ENCODE measurements at places on chromosomes 1 and 21.

DNA sequence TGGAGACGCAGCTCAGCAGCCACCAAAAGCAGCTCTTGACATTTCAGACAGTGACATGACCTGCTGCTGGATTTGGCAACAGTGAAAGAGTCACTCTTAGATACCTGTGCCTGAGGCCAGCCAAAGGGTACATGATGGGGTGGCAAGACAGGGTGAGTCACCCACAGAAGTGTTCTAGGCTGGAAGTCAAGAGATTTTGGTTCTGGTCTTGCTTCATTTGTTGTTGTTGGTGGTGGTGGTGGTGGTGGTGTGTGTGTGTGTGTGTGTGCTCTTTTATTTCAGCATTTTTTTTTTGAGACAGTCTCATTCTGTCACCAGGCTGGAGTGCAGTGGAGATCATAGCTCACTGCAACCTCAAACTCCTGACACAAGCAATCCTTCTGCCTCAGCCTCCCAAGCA is 25.8 kb downstream of the SHISAL2A start:
- DNase-seq, result no peak

DNA sequence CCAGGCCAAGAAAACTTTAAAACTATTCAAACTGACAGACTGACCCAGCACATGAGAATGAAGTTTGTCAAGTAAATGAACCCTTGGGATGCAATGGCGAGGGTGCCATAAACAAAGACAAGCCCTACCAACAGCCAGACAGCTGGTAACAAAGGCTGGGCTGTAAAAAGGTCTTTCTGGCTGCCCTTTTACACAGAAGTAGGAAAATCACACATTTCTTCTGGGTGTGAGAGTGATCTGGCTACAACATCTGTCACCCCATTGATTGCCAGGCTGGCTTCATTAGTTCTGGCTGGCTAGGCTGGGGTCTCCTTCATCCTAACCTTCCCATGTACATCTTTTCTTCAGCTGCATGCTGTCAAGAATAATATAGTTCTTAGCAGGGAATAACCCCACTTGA is 83.6 kb upstream of the FOXD3 start:
- no peak for DNase-seq

DNA sequence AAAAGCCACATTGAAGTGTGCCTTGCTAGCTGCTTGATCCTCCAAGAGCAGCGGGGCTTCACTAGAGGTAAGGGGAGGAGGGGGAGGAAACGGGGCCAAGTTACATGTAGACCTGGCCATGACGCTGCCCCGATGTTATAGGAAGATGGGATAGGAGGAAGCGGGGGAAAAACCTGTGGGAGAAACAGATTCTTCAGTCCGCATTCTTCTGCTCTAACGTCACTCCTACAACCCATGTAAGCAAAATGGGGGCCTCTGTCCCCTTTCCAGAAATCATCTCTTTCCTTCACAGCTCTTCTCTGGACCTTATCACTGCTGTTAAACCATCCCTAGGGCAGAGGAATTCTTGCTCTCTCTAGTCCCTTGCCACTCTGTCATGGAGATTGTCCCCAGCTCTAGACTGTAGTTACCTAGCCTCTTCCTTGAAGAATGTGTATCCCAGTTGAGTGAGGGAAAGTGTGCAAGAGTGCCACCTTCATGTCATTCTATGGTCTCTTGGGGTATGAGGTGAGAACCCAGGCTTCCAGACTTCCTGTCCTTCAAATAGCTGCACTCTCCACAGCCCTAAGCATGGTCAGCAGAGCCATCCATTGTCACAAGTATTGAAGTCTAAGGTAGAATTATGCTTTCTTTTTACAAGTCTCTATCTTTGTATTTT is 11.4 kb downstream of the PLEKHO1 start:
- no peak for DNase-seq

DNA sequence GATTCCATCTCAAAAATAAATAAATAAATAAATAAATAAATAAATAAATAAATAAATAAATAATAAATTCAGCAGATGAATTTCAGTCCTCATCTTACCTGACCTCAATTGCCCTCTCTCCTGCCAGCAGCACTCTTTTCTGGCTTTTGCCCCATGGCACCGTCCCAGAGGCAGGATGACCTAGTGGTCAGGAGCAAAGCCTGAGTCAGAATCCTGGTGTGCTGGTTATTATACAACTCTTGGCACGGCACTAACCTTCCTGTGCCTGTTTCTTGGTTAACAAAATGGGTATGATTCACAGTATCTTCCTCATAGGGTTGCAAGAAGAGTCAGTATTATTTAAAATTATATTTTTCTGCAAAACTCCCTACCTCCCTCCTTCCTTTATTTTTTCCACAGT is 43.0 kb downstream of the NKAIN1 start:
- DNase-seq, result no peak

- DNase-seq, result no peak
Observed at GRCh38 chr1:51567653-51568052, 48.6 kb upstream of the EPS15 start.

DNA sequence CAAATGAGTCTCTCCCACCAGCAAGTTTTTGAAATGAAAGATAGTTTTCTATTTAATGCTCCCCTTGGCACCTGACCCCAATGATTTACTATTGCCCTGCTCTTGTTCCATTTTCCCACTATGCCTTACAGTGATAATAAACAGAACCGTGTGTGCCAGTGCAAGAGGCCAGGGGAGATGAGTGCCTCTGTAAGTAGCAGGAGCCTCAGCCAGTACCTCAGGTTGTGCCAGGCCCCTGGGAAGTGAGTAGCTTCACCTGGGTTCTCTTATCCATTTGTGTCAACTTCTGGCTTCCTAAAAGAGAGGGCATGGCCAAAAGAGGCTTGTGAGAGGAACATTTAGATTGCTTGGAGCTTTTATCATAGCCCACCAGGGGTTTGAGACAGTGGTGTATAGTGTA is 3.4 kb upstream of the ROR1 start:
- DNase-seq, result no peak

- DNase-seq, result no peak
Observed at GRCh38 chr1:227790034-227790400, 25.5 kb upstream of the PRSS38 start.

DNA sequence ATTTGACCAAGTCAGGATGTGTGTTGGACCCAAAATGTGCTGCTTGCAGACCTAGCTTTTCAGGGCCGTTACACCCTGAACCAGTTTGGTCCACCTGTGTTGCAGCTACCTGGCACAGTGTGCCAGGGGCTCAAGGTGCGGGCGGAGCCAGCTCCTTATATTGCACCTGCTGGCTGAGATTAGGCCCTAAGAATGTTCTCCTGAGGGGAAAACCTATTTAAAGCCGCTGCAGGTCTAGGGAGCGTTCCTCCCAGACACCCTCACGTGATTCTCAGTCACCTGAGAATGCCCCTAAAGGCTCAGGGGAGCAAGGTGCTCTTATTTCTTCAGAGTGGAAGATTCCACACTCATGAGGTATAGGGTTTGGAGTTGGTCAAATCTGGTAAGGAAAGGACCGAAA is 12.0 kb downstream of the GSTM3 start:
- DNase-seq, result no peak

DNA sequence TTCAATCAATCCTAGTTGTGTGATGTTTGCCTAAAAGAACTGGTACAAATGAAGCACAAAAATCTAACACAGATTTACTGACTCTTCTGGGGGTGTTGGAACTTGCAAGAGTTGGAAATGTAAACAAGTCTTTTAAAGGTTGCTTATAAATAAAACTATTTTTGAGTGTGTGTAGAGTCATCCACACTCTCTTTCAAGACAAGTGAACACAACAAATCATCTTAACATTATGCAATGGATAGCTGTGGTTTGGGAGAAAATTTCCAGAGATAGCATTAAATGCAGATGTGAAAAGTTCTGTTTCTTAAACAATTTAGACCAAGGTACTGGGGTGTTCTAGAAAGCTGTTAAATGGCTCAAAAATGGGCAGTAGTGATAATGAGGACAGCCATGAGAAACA is 28.7 kb downstream of the C1orf87 start:
- no peak for DNase-seq

GRCh38 chr1:218658899-218659298 is 313.8 kb downstream of the TGFB2 start:
- no peak for DNase-seq

GRCh38 chr1:96292141-96292540 is 429.4 kb upstream of the PTBP2 start:
- DNase-seq, result no peak

GRCh38 chr1:57064379-57065140 is 98.7 kb upstream of the C8B start:
- DNase-seq, result no peak

DNA sequence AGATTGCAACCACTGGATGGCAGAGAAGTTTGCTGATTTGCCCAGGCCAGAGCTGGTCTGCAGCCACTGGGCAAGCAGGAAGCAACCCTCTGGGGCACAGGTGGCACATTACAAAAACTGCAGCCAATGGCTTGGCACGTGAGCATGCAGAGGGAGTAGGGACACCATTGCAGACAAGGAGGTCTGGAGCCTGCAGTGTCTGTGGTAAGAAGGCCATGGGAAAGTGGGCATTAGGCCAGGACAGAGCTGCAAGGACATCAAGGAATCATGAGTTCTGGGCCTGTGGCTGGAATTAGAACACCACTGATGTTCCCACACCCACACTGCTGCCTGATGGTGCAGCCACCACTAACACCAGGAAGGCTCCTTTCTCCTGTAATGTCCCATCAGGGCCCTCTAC is 113.0 kb downstream of the TSEN15 start:
- DNase-seq, result no peak

GRCh38 chr1:110756506-110756905 is 81.8 kb upstream of the KCNA3 start:
- DNase-seq, result no peak

- DNase-seq, result no peak
Observed at GRCh38 chr1:100517515-100517914, 20.4 kb upstream of the GPR88 start.

DNA sequence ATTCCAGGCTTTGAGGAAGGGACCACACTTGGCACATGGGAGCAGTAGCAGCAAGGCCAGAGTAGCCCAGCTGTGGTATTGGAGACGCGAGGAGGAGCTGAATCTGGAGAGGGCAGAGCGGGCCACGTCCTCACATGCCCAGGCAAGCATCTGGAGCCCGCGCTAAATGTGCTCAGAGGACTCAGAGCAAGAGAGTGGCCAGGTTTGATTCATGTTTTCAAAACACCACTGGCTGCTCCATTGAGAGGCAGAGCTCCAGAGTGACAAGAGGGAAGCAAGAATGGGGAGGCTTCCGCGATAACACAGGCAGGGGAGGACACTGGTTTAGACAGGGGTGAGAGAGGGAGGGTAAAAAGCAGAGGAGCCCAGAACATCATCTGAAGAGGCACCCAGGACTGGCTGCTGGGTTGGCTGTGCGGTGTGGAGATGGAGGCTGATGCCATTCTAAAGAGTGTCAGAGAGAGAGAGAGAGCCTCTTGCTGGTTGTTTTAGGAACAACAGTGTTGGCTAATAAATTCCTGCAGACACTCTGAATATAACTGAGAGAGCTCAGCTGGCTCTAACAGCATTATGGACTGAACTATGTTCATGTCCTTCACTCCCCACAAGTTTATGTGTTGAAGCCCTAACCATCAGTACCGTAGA is 32.3 kb downstream of the RCAN1 start:
- DNase-seq, result peak; percentile 69

DNA sequence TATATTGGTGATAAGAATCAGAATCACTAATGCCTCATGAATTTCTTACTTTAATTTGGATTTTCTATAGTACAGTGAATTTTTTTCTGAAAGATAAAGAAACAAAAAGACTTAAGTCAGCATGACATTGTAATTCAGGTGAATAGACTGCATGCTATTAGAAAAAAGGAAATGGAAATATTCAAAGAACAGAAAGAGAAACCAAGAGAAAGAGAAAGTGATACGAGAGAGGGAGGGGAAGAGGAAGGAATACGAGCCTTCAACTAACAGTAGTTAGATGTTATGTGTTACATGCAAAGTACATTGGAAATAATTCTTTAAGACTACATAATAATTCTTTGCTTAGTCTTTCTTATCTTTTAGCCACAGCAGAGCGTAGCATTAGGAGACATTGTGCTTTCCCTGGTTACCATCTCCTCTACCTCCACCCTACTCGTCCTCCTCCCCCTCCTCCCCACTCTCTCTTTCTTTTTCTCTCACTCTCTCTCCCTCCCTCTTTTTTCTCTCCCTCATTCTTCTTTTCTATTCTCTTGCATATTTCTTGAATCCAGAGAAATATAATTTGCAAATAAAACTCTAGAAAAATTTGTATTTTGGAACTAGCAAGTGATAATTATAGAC is 46.4 kb upstream of the ADGRL4 start:
- no peak for DNase-seq

- DNase-seq, result no peak
Observed at GRCh38 chr1:67838180-67838910, 5.1 kb upstream of the GNG12 start.

DNA sequence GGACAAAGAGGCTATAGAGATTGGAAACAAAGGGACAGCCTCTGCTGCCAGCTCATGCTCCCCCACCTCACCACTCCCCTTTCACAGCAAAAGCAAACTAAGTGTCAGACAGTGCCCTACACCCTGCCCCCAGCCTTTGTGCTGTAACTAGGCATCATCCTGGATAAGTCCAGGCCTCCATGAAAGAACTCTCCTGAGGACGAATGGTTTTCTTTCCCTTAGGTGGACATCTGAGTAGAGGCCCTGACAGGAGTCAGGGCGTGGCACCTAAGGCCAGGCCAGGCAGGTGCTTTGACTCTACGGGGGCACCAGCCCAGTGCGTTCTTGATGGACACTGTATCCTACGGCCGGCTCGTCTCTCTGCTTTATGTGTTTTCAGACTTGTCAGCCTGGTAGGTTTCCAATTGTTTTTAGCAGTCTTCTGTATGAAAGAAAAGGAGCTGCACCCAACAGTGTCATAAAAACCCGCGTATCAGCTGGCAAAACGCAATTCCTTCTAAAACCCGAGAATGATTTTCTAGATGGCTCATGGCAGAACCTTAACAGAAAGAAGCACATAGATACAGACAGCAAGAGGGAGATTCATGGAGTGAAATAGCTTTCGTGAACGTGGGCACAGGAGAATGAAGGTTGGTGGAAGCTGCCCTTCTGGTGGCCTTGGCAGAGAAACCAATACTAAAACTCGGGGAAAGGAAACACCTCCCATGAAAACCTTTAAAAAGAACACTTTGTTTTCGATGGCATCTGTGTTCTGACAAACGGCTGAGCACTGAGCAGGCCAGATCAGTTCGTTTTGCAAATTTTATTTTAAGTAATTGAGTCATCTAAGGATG is 51.7 kb upstream of the AJAP1 start:
- DNase-seq, result peak; percentile 62

DNA sequence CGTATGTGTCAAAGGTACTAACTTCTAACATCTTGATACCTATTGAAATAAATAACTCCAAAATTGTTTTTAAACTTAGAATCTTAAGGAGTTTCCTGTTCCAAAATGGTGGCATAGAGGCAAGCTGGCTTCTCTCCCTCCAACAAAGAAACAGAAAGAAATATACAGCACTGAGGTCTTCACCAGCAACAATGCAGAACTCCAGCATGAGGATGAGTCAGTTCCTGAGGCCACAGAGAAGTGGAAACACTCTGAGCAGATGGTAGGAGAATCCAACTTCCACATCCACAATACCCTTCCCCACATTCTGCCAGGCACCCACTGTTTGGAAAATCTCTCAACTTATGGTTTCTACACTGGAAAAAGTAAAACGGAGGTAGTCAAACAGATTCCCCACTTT is 12.2 kb upstream of the PPIH start:
- no peak for DNase-seq

GRCh38 chr1:97128426-97128825 is 406.8 kb downstream of the PTBP2 start:
- no peak for DNase-seq

All from hematopoietic multipotent progenitor cell treated with erythropoietin and hydrocortisone succinate and interleukin-3 and kit ligand, for 6 days (in vitro differentiated cells).